Amniotic epithelial cell (primary cell): ENCODE measurements at places on chromosomes 1 and 21.
A peak's percentile ranks its signal among the peaks of the same experiment; 100 is the strongest.

GRCh38 chr1:162716123-162716522, 74.4 kb upstream of the HSD17B7 start:
- DNase-seq: no peak

GRCh38 chr1:40595623-40596022, 64.2 kb downstream of the ZNF684 start:
- DNase-seq: no peak

GRCh38 chr1:63318201-63318979, 4.0 kb upstream of the FOXD3 start:
- DNase-seq: no peak

- no peak for DNase-seq
Measured at GRCh38 chr1:60895252-60895651, 187.1 kb upstream of the NFIA start.

DNA sequence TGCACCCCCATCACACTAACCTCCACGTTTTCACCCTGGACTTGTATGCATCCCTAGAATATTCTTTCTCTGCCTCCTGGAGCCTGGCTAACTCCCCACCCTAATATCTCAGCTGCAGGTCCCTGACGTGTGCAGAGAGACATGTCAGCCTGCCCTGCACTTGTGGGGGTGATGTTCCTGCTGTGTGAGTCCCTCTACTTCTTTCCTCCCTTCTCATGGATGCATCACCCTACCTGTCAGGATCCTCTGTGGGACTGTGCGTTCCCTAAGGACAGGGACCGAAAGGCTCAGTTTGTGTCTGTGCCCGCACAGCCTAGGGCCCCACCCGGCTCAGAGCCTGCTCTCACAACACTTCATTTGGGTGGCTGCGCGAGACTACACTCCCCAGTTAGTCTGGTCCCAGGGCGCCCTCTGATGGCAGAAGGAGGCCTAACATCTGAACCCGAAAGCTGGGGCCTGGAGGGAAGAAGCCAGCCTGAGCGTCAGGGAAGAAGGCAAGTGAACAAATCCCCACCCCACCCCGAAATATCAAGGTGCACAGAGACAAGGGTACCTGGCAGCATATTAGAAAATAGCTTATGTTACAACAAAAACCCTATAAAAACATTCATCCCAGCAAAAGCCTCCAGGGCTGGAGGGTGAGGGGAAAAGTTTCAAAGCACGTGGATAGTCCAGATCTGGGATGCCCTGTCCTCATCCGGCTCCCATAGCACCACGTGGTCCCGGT, 3.7 kb downstream of the CD52 start:
- peak; percentile 67 for DNase-seq

DNA sequence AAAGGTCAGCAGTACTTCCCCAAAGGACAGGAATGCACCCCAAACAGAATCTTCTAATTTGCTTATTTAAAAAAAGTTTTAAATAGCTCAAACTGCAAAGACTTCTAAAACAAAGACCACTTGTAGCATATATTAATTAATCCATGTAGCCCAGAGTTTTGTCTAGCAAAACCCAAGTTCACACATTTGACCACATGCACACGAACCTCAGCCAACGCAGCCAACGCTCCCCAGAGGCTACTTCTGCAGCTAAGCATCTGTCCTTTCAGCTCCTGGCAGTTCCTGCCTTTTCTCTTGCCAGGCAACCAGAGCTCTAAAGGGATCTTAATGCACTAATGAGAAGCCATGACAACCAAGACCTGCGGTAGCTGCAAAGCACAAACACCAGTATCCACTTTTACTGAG, 89.6 kb downstream of the RERE start:
- no peak for DNase-seq
